NT2/D1 (cell line): ENCODE measurements at places on chromosomes 2 and 18.

DNA sequence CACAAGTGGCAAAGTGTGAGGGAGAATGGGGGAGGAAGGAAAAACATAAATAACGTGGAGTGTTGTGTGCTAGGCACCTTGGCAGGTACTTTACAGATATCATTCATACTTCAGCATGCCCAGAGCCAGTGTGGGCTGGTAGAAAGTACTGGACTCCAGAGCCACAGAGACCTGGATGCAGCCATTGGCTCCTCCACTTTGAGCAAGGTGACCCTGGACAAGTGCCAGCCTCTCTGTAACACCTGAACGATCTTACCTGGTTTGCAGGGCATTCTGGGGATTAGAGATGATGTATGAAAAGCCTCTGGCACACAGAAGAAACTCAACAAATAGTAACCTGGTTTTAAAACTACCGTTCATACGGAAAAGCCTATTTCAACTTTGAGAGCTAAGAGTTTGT lies 6.3 kb downstream of the LOXHD1 start:
- no peak for DNase-seq

- no peak for DNase-seq
Observed at GRCh38 chr18:26745288-26746181, 120.0 kb downstream of the AQP4 start.

DNA sequence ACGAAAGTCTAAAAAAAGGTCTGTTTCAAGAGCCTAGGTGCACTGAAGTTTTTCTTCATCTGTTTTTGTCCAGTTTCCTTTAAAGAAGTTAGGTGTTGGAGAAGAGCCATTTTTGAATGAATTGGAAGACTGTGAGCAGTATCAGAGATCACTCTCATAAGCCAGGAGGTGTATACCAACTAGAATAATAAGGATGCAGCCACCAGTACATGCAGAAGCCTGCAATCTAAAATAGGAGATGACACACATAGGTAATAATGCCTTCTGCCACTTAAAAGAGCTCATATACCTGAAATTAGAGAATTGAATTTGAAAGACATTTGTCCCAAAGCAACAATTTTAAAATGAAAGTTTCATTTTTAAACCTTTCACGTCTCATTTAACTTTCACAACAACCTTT lies 81.7 kb downstream of the RBMS1 start:
- no peak for DNase-seq

- DNase-seq: no peak
Observed at GRCh38 chr2:9401059-9401547, 22.2 kb downstream of the ITGB1BP1 start.

- no peak for DNase-seq
Observed at GRCh38 chr2:180597179-180597578, 383.2 kb upstream of the UBE2E3 start.

DNA sequence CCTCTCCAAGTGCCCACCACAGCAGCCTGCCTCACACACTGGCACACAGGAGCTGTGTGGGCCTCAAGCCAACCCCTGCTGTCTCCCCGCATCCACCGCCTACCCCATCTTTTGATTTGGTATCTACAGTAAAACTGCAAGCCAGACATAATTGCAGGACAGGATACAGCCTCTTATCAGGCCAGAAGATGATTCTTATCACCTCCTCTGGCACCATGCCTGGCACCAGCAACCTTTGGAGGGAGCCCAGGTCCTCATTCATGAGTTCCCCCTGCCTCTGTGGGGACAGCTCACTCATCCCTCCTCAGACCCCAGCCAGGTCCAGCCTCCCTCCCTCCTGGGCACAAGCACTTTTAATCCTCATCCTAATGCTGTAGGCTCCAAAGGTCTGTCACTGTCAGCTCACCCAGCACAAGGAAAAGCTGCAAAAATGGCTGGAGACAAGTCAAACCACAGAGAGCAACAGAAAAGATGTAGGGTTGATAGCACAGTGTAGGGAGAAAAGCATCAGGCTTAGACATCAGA lies 9.7 kb downstream of the RAB11FIP5 start:
- DNase-seq: no peak

DNA sequence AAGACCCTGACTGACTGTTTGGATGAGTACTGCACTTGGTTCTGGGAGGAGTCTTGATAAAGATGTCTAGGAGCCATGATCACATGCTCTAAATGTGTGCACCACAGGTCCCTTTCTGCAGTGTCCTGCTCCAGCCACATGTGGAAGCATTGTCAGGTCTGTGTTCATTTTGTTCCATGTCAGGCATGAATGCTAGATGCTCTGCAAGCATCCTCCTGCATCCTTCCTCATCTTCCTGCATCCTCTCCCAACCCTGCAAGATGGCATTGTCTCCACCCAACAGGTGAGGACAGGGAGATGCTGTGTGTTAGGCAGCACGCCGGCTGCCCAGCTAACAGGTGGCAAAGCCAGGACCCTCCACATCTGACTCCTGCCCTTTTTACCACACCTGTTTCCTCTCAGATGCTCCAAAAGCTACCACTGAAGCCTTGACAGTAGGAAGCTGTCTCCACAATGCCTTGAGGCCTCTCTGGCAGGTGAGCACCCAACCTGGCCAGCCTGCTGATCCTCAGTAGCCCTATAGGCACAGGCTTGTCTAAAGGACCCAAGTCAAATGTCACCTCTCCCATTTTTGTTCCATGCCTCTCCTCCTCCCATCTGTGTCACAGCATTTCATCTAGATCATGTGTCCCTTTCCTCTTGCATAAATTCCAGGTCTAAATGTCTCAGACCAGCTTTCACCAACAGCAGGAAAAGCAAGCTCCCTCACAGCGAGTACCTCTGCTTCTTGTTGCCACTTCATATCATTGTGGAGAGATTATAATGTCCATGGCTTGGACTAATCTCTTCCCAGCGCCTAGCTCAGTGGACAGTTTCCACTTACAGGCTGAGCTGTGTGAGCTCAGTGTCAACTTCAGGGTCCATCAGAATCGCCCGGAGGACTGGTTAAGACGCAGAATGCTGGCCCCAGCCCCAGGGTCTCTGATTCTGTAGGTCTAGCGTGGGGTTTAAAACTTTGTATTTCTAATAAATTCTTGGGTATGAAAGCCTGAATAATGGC lies 55.0 kb downstream of the TMEM163 start:
- DNase-seq: no peak

DNA sequence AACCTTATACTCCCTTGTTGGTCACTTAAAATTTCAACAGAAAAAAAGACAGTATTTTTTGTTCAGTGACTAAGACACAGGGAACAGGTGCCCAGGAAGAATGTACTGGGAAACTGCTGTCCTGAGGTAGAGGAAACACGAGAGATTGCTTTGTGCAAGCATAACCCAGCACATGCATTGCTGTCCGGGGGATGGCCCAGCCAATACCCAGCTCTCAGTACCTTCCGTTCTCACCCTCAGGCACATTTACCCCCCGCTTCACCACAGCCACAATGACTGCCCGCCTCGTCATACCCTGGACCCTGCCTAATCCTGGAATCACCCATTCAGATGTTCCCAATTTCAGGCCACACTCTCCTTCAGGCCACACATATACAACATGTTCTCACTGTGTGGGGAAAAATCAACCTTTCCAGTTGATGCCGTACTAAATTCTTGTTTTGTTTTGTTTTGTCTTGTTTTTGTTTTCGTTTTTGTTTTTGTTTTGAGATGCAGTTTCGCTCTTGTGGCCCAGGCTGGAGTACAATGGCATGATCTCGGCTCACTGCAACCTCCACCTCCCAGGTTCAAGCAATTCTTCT lies 140.7 kb downstream of the ESCO1 start:
- DNase-seq: no peak

DNA sequence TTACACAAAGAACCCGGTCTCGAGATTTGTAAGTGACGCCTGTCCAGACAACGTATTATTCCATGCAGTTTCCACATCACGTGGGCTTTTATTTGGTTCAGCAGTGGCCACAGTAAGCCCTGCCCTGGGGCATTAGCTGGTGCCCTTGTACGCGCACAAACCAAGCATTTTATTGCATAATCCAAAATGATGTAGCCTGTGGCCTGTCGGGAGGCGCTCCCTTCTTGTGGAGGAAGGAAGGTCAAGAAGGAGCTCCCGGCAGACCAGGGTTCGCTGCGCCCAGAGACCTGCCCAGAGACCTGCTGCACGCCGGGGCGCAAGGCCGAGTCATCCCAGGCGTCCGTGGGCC lies 179.6 kb upstream of the ALKAL2 start:
- DNase-seq: no peak
